ENCODE measurements at places on chromosomes 3 and 15.

DNA sequence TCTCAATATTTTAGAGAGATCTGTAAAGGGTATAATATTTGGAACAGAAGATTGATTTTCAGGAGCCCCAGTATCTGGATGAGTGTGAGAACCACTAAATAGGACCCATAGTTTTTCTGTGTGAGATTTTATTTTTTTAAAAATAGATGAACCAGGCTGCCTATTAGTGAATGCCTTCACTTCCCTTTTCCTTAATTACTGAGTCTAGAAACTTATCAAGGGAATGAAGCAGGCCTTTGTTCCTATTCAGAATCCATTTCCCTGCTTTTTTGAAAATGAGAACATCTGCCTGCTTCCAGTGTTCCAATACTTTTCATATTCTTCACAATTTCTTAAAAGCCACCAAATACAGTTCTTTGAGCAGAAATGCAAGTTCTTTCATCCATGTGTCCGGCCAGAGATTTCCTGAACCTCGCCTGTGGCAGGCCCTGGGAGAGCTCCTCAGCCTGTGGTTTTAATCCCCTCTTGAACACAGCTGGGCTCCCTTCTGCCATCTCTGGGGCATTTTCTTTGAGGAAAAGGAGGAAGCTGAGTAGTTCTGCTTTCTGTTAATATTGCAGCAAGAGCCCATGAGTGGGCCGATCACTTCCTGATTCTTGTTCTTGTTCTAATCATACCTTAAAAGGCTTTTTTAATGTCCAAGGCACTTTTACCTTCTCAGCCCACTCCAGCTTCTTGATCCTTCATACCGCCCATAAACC lies 4.7 kb downstream of the EHD4 start:
- no peak for DNase-seq

GRCh38 chr15:79994615-79995014 lies 23.6 kb upstream of the BCL2A1 start:
- no peak for DNase-seq

DNA sequence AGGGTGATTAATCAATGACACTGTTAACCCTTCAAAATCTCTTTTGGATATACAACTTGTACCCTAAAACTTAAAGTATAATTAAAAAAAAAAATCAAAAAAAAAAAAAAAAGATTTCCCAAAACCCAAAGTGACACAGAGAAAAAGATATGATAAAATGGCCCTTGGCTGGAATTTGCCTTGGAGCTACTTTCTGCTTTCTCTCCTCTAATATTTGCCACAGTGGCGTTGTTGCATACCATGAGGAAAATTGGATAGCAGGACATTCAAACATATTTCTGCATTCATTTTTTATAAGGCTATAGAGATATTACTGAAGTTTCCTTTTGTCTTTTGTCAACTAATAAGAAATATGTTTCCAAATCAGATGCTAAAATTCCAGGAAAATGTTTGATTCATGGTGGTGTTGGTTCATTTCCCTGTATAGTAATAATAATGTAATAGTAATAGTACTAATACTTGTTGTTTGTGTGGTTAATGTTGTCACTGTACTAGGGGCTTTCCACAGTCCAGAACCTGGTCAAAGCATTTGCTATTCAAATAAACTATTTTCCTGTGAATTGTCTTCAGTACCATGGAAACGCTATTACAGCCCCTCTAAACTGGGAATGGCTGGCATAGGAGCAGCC lies 441.3 kb upstream of the THBS1 start:
- DNase-seq, result no peak

DNA sequence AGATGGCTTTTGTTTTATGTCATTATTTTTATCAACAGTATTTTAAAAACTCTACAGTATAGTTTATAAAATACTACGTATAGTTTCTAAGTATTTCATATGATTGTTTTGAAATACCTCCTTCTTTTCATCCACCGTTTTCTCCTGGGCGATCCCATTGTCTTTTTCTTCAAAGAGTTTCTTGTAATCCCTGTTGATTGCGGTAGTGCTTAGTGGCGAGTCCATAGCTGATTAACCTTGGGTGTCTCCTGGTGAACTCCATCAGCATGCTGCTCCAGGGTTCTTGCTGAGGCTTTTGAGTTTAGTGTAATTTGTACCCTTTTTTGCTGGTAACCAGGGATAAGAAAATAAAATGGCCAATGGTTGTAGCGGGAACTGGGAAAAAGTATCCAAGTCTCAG lies 3.6 kb downstream of the PIAS1 start:
- no peak for DNase-seq

DNA sequence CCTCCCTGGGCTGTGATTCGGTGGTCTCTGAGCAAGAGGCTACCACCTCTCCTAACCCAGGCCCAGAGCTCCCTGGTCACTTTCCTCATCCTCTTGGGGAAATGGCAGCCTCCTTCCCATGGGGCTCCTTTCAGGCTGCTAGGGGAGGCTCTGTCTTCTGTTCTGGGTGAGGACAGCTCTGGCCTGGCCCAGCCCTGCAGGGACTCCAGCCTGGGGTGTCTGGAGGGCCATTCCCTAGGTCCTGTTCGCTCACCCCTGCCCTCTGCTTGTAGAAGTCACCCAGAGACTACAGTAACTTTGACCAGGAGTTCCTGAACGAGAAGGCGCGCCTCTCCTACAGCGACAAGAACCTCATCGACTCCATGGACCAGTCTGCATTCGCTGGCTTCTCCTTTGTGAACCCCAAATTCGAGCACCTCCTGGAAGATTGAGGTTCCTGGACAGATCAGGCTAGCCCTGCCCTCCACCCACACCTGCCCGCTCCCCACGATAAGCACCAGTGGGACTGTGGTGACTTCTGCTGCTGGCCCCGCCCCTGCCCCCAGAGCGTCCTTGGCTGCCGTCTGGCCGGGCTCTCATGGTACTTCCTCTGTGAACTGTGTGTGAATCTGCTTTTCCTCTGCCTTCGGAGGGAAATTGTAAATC lies 30.9 kb downstream of the PRKCD start:
- no peak for DNase-seq

- DNase-seq, result no peak
Measured at GRCh38 chr3:124282751-124283651, 291.1 kb upstream of the ROPN1 start.

GRCh38 chr3:56115698-56116097 lies 352.6 kb downstream of the ERC2 start:
- no peak for DNase-seq

GRCh38 chr3:168968609-168969008 lies 694.9 kb downstream of the MECOM start:
- DNase-seq, result no peak

- DNase-seq, result no peak
Measured at GRCh38 chr3:125386811-125387210, 11.7 kb upstream of the ZNF148 start.

DNA sequence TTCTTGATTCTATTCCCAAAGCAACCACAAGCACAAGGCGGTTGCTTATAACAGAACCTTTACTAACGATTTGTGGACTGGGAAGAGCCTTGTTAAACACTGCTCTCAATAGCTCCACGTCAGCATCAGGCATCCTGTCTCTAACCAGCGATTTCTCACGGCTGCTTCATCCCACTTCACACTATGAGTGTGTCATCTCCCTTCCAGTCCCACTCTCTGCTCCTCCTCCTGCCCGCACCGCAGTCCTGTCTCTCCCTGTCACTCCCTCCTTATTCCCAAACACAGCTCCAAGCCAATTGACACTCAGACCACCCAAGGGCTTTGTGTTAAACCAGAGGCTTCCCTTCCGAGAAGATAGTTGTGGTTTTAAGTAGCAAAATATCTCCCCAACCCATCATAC lies 94.8 kb downstream of the ABHD5 start:
- no peak for DNase-seq

DNA sequence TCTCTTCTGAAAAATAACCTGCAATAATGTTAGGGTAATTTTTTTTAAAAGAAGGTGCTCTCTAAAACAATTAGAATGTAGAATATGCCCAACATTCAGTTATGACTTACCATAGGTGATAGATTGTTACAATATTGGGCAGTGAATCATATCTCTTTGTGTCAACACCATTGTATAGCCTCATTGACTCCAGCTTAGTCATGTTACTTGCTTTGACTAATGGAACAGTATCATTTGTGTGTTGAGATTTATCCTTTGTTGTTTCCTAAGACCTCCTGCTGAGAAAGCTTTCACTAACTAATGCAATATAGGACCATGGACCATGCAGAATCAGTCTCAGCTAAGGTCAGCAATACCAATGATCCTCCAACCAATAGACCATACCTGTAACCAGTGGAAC lies 1106.4 kb downstream of the SI start:
- DNase-seq, result no peak

DNA sequence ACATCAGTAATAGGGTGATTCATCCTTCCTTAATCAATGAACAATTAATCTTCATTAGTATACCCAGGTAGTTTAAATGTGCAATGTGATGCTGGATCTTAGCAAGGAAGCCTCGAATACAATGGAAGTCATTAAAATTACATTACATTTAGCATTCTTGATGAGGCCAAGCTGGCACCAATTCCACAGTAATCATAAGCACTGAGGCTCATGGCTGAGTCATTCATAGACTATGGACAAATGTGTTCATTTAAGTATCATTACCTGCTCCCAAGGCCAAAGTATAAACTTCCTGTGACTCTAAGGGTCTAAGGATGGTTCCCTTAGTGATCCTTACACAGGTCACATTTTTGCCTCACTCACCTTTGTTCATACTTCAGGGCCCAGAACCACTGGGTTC lies 266.4 kb upstream of the CDIN1 start:
- DNase-seq, result no peak

- DNase-seq, result no peak
Measured at GRCh38 chr3:183032880-183033555, 52.7 kb upstream of the DCUN1D1 start.

- no peak for DNase-seq
Measured at GRCh38 chr3:54223063-54223462, 100.7 kb downstream of the CACNA2D3 start.

GRCh38 chr3:4865714-4866113 lies 113.5 kb upstream of the BHLHE40 start:
- DNase-seq, result no peak

DNA sequence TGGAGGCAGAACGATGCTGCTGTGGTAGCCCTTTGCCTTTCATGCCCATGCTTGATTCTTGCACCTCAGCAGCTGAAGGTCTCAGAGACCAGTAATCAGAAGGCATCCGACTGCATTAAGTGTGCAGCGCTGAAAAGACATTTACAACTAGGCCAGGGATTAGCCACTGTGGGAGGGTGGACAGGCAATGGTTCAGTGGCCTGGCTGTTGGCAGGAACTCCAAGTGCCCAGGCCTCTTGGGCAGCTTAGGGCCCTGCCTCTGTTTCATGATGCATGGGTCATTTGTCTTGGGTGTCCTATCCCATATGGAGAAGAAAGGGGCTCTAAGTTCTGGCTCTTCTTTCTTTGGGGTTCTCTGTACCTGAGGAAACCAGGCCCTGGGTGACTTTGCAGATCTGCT lies 11.4 kb downstream of the TMED3 start:
- DNase-seq, result no peak

DNA sequence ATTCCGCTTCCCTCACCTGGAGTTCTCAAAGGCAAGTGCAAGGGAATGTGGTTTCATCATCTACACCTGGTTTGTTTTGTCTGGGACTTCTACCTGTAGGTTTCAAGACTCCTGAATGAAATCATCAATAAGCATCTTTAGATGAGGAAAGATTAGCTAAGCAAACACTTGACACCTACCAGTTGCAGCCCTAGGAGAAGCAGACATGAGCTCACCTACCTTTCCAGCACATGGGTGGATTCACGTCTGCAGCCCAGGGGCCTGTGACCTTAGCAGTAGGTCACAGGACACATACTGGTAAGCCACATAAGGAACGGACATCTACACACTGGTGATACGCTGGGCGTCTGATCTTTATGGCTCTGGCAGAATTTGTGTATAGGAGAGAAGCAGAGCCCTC lies 26.7 kb downstream of the SLCO2A1 start:
- DNase-seq, result no peak

GRCh38 chr15:89143503-89144162 lies 55.4 kb downstream of the ABHD2 start:
- no peak for DNase-seq

- no peak for DNase-seq
Measured at GRCh38 chr3:61518590-61518989, 42.8 kb upstream of the PTPRG start.

- DNase-seq, result no peak
Measured at GRCh38 chr3:182565916-182566796, 227.1 kb upstream of the ATP11B start.

DNA sequence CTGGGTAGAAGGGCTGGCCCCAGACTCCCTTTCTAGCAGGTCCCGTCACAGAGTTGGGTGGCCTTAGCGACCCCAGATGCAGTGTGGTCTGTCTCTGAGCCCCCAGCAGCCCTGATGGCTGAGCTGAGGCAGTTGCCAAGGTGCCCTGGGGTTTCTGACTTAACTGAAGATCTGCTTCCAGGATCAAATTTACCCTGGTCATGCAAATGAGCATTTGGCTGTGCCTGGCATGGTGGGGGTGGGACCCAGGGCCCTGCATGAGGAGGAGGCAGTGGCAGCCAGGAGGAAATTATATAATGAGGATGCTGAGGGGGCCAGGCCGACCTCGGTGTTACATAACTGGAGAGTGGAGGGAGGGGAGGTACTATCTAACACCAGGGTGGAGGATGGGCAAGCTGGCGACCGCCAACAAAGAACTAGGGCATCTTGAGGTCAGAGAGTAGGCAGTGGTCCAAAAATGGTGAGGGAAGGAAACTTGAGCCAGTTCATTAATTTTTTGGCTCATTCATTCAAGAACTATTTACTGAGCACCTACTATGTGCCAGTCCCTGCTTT lies 16.4 kb downstream of the PLEKHO2 start:
- no peak for DNase-seq

GRCh38 chr15:94670438-94671034 lies 439.2 kb downstream of the MCTP2 start:
- no peak for DNase-seq

GRCh38 chr3:15977598-15978232 lies 179.9 kb upstream of the ANKRD28 start:
- no peak for DNase-seq

DNA sequence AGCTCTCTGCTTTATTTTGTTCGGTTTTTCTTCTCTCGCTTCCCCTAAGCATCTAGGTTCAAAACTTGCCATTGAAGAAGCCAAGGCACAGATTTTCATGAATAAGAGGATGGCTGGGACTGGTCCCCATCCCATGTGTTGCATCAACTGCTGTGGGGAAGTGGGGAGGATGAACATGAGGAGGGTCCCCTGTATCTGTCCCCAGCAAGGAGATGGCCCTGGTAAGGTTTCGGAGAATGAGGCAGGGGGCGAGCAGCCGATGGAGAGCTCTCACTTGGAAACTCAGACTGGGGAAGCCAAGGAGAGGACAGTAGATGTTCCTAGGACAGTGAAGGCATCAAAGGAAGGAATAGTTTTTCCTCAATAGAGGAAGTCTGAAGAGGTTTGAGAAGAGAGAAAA lies 142.0 kb upstream of the ATP2B2 start:
- no peak for DNase-seq

- no peak for DNase-seq
Measured at GRCh38 chr3:70532806-70533205, 220.4 kb upstream of the MDFIC2 start.

All from stimulated activated naive CD8-positive, alpha-beta T cell treated with anti-CD3 and anti-CD28 coated beads, Interleukin-15, amount 100 ng/mL, for 72 hours (primary cell).